ENCODE measurements at places on chromosomes 6 and 20.

- DNase-seq = peak; percentile 71
Measured at GRCh38 chr6:132167929-132168892, 217.0 kb upstream of the CCN2 start.

- DNase-seq = peak; percentile 41
Measured at GRCh38 chr6:85756982-85757381, 114.3 kb upstream of the SYNCRIP start.

DNA sequence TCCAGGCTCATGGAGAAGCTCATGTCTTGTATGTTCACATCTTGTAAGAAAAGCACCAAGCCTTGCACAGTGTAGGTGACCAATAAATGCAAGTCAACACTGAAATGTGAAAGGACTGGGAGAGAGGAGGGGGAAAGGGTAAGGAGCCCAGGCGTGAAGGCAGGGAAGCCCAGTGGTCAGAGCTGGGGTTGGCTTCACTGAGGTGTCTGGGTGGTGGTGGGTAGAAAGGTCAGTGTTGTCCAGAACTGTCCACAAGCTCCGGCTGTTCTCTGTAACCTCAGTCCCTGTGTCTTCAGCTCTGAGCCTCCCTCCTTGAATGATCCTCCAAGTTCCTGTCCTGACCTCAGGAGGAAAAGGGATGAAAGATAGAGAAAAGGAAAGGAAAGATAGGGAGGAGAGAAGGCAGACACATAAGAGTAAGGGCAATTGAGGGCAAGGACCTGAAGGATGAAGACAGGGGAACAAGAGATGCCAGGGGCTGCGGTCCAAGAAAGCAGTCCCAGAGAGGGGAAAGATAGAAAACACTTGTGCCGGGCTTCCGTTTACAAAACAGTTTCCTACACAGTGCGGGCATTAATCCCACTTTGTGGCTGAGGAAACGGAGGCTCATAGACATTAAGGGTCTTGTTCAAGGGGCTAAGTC is 2.4 kb upstream of the TNXB start:
- DNase-seq = no peak

DNA sequence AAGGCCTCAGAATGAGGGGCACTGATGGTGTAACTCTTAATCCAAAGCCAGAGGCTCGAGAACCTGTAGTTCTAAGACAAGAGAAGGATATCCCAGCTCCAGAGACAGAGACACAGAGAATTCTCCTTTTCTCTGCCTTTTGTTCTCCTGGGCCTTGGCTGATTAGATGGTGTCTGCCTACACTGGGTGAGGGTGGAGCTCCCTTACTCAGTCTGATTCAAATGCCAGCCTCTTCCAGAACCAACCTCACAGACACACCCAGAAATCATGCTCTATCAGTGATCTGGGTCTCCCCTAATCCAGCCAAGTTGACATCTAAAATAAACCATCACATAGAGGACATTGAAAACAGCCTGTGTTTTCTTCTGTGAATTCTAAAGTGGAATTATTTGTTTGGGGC is 68.0 kb upstream of the SMIM28 start:
- no peak for DNase-seq

DNA sequence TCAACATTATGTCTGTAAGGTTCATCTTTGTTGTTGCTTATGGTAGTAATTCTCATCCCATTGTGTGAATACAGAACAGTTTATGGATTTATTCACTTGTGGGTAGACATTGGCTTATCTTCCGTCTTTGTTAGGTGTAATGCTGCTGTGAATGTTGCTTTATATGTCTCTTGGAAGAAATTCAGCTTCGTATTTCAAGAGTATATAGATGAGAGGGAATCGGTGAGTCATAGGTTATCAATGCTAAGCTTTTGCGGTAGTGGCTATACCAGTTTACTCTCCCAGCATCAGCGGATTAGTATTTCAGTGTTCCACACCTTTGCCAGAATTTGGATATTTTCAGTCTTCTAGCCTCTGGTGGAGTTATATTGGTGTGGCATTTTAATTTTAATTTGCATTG is 77.8 kb downstream of the ZFAND3 start:
- DNase-seq = no peak

DNA sequence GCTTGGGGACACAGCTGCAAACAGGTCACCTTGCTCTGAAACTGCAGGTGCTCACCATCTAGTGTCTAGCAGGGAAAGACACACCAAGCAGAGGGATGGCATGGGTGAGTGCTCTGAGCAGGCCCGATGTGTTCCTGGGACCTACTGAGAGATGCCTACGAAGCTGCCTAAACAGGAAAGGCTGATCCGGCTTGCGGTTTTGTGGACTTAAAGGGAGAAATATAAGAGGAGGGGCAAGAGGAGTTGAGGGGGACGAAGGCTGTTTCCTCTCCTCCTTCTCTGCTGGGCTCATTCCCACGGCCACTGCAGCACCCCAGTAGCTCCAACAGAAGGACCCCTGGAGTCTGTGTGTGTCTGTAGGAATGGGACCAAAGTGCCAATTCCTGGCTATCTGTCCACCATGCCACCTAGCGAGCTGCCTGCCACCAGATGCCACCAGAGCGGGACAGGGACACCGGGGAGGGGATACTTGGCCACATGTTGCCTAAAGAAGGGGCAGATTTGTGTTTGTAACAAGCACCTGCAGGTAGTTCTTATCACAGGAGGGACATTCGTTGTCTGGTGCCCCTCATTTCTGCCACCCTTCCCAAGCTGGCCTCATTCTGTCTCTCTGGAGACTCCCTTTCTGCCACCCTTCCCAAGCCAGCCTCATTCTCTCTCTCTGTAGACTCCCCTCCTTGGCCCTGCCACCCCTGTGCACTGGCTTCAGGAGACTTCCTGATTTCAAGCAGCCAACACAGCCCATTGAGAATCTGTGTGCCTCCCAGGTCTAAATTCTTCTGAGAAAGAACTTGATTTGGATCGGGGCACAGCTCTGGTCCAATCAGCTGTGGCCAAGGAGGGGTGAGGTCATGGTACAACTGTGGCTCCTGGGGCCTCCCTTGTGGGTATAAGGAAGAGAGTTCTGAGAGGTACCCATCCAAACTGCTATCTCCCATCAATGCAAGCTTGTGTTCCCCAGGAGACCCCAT is 221.8 kb downstream of the ANKRD60 start:
- DNase-seq = no peak

- peak; percentile 98 for DNase-seq
Measured at GRCh38 chr6:154962753-154963152, 32.4 kb upstream of the TIAM2 start.

DNA sequence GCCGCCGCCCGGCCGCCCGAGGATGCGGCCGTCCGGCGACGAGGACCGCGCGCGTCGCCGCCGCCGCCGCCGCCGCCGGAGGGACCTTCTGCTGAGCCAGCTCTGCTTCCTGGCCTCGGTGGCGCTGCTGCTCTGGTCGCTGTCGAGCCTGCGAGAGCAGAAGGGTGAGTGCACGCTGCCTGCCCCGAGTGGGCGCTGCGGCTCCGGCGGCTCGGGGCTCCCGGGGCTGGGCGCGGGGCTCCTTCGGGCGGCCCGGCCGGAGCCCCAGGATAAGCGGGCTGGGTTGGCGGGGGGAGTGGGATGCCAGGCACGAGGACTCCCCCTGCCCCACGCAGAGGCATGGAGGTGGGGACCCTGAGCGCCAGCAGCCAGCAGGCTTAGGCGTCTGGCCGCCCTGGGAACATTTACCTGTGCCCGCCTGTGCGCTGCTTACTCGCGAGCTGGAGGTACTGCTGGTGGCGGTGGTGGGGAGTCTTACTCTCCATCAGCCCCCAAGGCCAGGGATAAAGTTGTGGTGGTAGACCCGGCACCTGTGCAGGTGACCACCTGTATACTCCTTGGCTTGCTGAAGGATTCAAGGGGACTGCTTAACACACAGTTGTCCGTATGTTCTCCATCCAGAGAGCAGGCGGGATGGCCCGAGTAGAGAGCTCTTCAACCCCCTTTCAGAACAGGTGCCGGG is 520 bp downstream of the SLC24A3 start:
- DNase-seq = no peak

GRCh38 chr6:6494677-6495076 is 93.8 kb upstream of the LY86 start:
- DNase-seq = peak; percentile 10

DNA sequence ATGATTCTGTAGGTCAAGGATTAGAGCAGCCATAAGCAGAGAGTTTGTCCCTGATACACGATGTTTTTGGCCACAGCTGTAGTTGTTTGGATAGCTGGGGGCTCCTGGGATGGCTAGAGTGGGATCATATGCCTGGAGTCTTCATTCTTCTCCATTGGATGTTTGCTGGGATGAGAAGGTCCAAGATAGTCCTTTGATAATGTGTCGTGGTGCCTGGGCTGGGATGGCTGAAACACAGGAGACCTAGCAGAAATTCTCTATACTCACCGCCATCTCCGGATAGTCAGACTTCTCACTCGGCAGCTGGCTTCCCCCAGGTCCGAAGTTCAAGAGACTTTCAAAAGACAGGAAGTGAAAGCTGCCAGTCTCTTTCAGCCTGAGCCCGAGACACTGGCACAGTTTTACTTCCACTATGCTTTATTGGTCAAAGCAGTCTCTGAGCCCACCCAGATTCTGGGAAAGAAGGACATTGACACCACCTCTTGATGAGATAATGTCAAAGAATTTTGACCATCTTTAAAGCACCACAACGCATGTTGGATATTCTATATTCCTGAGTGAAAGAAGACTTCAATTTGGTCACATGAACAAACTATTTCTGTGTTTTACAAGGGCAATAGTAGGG is 16.0 kb downstream of the MARCKS start:
- DNase-seq = peak; percentile 53

DNA sequence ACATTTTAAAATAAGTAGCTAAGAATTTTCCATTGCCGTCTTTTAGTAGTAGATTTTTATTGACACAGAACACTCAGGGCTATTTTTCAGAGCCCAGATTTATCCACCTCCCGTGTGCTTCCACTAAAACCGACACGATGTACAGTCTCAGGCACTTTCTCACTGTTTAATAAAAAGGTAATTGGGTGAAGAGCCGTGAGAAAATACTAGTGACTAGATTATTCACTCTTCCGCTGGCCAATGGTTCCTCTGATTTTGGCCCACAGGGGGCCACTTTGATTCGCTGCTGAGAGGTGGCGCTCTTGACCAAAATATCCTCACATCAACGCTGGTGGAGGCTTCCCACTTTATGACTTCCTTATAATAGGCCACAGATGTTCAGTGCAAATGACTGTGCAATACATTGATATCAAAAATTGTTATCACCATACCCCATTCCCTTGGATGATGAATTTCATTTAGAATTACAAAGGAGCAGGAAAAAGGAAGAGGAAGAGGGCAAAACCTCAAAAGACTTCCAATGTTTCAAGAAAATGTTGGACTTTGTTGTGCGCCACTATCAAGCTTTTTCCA is 12.3 kb upstream of the HDDC2 start:
- peak; percentile 46 for DNase-seq

All from renal cortical epithelial cell (primary cell).